Astrocyte of the cerebellum (primary cell): ENCODE measurements at places on chromosomes 7 and 10.

DNA sequence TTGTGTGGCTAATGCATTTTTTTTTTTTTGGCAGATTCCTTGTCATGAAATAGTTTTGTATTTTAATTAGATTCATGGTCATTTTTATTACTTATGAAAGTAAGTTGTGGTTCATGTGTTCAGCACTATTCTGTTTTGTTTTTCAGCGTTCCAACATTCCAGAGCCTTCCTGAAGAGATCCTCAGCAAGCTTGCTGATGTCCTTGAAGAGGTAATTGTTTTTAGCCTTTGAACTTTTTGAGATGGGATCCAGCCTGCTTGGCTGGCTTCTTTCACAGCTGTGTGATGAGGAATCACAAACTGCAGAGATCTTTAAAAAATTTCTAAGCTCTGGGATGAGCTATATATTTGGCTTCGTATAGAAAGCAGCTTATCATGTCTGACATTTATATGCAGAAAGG lies 208.0 kb upstream of the CSTF2T start:
- DNase-seq, result no peak

- DNase-seq, result peak; percentile 2
Measured at GRCh38 chr10:89921403-89921802, 220.0 kb downstream of the KIF20B start.

GRCh38 chr10:111118758-111119157 lies 41.9 kb downstream of the ADRA2A start:
- DNase-seq, result no peak

DNA sequence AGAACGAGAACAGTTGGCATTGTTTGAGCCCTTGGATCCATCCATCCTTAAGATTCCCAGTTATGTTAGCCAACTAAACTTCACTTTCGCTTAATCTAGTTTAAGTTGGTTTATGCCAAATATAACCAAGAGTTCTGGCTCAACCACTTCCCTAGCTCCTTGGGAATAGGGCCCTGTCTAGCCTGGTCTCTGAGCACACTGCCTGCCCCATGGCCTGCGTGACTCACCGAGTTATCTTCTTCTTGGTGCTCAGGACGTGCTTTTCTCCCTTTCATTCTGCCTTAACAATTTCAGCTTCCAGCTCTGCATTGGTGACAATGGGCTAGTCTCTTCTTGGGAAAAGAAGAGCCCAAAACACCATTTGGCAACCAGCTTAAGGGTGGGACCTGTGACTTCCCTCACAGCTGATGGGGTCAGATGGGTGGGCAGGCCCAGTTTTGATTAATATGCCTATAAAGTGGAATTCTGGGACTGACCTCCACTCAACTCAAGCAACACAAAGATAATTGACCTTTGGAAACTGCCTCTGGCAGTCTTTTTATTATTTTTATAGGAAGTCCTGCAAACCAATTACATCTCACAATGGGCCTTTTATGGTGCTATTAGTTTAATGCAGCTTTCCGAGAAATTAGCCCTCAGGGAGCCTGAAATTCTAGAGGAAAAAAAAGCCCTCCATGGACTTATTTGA lies 126.4 kb downstream of the CFAP58 start:
- DNase-seq, result no peak

- DNase-seq, result no peak
Measured at GRCh38 chr7:105831824-105832535, 44.4 kb downstream of the ATXN7L1 start.

GRCh38 chr7:22727714-22728035 lies 675 bp downstream of the IL6 start:
- no peak for DNase-seq

- peak; percentile 13 for DNase-seq
Measured at GRCh38 chr7:118288098-118288497, 63.6 kb downstream of the ANKRD7 start.

GRCh38 chr10:42149027-42149700 lies 489.2 kb downstream of the ZNF33B start:
- no peak for DNase-seq

DNA sequence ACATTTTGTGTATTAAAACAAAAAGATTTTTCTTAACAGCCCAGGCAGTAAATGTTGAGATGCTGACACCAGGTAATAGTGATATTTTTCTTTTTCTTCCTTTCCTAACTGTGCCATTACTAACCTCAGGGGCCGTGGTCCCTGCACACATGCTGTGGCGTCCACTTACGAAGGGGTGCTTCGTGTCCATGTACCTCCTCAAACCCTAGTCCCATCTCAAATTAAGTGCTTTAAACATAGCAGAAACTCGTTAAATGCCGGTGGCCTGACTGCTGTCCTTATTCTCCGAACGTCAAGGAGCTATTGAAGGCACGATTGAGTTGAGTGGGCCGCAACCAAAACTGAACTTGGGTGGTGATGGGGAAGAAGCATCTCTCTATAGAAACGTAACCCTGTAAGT lies 132.4 kb downstream of the ZMYND11 start:
- no peak for DNase-seq

DNA sequence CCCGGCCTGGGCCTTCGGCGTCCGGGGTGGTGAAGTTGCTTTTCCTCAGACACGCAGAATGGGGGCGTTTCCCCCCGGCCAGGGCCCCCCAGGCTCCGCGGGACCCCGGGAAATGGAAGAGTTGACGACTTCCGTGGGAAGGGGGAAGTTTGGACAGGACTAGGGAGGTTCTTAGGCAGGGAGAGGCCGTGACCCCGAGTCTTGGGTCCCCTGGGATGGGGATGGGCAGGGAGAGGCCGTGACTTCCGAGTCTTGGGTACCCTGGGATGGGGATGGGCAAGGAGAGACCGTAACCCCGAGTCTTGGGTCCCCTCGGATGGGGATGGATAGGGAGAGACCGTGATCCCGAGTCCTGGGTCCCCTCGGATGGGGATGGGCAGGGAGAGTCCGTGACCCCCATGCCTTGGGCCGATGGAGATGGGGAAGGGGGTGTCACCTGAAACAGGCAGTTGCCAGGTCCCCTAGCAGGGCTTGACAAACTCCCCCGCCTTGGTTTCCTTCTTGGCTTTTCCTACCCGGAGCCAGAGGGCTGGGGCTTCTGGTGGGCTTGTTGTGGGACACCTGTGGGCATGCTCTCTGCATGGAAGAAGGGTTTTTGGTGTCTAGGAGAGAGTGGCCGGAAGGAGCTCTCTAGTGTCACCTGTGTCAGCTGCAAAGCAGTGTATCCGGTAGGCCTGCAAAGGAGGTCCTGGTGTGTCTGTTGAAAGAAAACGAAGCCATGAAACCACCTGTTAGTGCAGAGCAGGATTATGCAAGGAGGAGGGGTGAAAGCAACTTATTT lies 1.1 kb downstream of the TRRAP start:
- no peak for DNase-seq

DNA sequence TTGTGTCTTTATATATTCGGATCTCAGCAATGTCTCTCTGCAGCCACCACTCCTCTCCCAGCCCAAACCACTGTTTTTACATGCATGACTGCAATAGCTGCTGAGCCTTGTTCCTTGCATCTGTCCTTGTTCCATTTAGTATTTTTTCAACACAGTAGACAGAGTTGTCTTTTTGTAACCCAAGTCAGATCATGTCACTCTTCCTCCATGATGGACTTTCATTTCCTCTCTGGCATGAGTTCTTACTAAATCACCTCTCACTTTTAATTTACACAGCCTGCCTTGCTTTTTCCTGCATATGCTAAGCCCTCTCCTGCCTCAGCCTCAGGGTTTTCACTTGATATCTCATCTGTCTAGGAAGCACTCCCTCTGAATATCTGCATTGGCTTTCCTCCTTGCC lies 353.2 kb downstream of the HGF start:
- no peak for DNase-seq

GRCh38 chr10:12709000-12709401 lies 292.5 kb downstream of the CCDC3 start:
- DNase-seq, result peak; percentile 28

GRCh38 chr7:6153646-6154541 lies 118.5 kb downstream of the CYTH3 start:
- no peak for DNase-seq

GRCh38 chr7:88111954-88112471 lies 107.8 kb downstream of the SRI start:
- DNase-seq, result no peak

DNA sequence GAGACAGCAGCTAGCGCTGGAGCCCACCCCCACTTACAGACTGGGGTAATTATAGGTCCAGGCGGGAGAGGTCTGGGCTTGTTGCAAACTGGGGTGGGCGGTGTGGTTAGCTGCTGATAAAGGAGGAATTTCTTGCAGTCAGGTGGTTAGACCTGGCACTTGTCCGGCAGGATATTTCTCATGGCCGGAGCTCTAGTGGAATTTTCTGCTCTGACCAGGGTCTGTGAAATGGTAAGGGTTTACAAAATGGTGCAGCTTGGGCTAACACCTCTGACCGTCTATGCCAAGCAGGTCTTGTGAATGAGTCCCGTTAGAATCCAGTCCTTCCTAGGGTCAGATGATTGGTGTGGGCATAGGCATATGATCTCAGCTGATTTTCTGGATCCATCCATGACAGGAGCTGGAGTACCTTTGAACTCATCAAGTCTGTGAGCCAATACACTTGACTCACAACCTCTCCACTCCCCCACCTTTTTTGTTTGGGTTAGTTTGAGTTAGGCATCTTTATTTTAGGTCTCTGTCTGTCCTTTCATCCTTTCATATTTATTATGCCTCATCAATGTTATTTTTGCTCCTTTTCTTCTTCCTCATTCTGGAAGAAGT lies 213.4 kb downstream of the SUGCT start:
- DNase-seq, result no peak

DNA sequence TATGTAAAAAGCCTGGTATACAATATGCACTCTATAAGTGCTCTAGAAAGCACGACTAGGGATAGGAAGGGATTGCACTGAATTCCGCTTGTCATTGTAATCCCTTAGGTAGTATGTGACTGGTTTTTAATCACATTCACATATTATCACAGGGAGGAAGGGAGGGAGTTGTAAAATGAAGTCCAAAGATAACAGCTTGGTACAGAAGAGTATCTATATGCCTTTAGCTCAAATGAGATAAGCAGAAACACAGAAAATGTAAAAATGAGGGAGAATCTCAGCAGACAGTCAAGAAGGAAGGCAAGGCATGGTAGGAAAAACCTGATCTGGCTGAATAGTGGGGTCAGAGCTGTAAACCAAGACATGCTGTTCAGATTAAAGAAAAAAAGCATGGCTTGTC lies 63.4 kb downstream of the ABI1 start:
- no peak for DNase-seq

GRCh38 chr10:30042820-30043219 lies 16.6 kb downstream of the JCAD start:
- DNase-seq, result no peak

DNA sequence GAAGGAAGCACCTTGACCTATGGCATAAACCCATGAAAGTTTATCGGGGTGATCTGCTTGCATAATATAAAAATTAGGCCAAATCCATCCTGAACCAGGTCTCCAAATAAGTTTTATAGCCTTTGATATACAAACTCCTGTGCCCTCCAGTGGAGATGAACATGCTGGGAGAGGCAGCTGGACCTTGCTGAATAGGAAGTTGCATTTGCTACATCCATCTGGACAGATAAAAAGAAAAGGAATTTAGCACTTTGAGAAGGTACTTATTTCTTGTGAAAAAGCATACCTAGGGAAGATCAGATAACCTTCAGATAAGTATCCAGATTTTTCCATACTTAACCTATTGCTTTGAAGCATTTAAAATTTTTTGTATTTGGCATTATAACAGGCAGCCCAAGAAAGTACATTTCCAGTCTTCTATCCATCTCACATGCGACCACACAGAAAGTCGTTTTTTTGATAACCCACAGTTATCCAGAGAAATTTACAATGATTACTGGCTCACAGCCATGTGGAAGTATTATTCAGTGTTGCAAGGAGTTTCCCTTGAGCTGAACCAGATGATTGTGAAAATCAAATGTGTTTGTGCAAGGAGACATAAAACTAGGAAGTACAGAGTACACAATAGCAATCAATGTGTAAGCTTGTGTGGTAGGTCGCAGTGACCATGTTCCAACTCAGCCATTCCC lies 124.4 kb upstream of the STK17A start:
- no peak for DNase-seq

DNA sequence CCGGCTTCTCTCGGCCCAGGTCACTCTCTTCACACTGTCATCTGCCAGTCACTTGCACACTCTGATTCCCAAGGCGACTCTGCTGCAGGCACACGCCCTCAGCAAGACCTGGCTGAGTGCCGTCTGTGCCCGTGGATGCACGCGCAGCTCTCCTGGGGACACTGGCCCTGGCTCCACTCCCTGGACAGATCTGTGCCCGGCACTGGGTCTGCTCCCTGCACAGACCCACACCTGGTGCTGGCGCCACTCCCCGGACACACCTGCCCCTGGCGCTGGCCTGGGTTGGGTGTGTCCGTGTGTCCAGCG lies 133.2 kb downstream of the DNAJB6 start:
- DNase-seq, result no peak

DNA sequence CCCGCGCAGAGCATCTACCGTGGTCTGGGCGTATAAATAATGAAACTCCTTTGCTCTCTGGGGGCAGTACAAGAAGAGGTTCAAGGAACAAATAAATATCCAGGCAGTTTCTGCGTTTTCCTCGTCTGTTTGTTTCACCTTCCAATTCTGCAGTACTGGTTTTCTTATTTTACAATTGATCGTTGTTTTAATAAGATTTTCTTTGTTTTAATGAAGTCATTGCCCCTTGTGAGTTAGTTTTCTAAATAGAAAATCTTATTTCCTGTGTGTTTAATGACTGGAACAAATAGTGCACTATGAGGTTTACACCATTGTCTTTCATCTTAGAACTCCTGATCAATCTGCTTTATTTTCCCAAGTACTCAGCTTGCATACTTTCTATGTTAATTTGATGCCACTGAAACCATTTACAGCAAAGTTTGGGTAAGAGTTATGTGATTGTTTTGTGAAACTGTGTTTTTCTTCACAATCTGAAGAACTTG lies 1.2 kb downstream of the PLEKHA1 start:
- DNase-seq, result no peak

GRCh38 chr7:96196676-96197075 lies 125.2 kb downstream of the SLC25A13 start:
- DNase-seq, result no peak

GRCh38 chr7:124801330-124801895 lies 35.8 kb upstream of the GPR37 start:
- no peak for DNase-seq

- no peak for DNase-seq
Measured at GRCh38 chr10:95360122-95360714, 69.4 kb upstream of the PDLIM1 start.

- no peak for DNase-seq
Measured at GRCh38 chr7:27948861-27949260, 208.9 kb downstream of the TAX1BP1 start.

DNA sequence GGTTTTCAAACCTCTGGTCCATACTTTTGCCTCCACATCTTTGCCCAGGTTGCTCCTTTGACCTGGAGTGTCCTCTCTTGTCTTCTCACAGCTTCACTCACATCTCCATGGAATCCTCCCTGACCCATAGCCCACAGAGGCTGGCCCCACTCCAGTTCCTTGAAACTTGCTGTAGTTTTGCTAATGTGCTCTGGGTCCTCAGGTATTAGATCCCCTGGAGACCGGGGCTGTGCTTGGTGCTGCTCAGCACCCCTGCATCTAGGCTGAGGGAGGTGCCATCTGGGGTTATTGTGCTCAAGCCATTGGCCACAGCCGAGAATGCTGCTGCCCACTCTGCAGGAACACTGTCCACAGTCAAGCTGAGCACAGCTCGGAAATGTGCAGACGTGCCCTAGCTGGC lies 16.5 kb downstream of the KNDC1 start:
- no peak for DNase-seq
